ENCODE measurements at places on chromosomes 7 and 10.

- no peak for DNase-seq
These were observed 27.7 kb downstream of the ZSCAN25 start for GRCh38 chr7:99644431-99644830.

GRCh38 chr10:80448209-80448942, 5.7 kb upstream of the TSPAN14 start:
- DNase-seq: no peak

DNA sequence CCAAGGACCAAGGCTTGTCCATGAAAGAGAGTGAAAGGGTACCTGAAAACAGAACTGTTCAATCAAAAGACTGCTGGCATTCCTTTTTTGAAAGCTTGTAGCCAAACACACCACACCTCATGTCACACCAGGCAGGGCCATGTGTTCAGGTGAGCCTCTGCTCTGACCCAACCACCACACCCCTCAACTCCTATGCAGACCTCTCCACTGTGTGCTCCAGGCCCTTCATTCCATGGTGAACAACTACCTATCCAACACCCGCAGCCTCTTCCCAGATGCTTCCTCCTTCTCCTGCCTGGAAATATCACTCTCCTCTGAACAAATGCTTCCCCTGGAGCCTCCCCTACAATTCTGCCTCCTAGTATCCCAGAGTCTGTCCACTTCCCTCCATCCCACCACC, 166.6 kb downstream of the AVL9 start:
- DNase-seq: no peak

GRCh38 chr10:106705681-106706100, 458.8 kb downstream of the SORCS1 start:
- DNase-seq: peak; percentile 47

DNA sequence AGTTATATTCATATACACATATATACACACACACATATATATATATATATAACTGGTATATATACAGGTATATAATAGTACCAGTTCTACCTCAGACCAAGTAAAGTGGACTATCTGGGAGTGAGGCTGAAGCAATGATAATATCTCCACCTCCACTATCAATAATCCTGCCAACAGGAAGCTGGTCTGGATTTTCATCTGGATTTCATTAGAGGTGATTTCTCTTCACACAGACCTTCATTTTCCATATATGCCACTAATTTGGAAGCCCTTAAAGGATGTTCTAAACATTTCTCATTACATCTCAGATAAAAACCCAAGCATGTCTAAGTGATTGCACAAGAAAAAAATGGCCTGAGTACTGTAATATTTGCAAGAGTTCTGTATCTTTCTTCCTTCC, 1.7 kb upstream of the SLC35B4 start:
- no peak for DNase-seq

DNA sequence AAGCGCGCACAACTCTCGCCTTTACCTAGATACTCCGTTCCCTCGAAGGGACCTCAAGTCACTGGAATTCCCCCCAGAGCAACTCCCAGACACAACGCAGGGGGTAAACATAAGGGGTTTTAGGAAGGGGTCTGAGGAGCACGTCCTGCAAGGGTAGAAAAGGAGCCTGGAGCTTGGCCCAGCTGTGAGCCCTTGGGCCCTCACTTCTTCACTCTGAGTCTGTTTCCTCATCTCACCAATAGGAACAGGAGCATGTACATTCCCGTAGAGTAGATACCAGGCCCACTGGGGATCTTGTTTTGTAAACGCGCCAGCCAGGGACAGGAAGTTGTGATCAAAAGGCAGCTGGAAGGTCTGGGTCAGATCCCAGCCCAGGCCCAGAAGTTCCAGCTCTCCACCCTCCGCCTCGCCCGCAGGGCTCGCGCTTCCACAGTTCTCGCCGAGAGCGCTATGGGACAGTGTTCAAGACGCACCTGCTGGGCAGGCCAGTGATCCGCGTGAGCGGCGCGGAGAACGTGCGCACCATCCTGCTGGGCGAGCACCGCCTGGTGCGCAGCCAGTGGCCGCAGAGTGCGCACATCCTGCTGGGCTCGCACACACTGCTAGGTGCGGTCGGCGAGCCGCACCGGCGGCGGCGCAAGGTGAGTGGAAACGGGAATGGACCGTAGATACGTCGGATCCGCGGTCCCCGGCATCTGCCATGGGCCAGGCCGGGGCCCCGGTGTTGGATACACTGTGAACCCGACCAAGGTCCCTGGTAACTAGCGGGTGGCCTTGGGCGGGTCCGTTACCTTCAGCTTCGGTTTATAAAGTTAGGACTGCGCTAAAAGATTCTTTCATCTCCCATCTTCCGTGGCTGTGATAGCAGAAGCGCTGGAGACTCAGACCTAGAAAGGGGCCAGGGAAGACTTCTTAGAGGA, 1.3 kb downstream of the CYP26C1 start:
- peak; percentile 55 for DNase-seq

All from H7 (cell line).